Activated naive CD8-positive, alpha-beta T cell treated with anti-CD3 and anti-CD28 coated beads for 36 hours (primary cell): ENCODE measurements at places on chromosomes 7 and 10. TPM values are rescaled to one million over a fixed set of nuclear protein-coding genes. Genes with fewer than 3 reads are reported as not detected.

DNA sequence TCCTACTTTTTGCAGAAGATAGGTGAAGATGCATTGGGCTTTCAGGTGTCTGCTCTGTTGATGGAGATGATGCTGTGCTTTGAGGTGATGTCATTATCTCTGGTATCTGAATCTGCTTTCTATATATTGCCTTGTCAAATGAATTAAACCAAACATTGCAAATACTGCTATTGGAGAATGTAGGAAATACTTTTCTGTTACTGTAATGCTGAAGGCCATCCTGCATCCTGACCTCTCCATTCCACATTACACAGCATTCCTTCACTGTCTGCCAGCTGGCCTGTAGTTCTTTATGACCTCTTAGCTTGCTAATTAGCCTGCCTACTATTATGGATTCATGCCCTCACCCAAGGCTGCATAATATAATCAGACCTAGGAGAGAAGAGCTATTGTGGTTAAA, 73.2 kb downstream of the VCL start:
- DNase-seq, result no peak

- DNase-seq, result no peak
These were observed 234.7 kb downstream of the CREB5 start for GRCh38 chr7:28647076-28647421.

DNA sequence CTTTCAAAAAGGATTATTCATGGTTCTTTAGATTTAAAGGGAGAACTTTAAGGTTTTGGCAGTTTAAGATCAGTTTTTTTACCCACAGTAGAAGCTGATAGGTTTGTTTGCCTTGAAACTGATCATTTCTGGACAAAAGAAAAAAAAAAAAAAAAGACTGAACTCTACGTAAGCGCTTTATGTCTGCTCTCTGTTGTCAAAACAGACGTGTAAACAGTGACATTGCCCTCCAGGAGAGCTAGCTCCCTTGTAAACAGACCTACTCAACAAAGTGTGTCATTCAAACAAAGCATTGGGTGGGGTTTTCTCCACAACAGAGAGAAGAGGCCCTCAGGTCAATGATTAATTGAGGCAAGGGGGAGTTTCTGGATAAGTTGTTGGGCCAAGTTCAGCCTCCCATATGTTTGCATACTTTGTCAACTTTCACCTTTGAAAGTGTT, 568.1 kb upstream of the LRRN3 start:
- no peak for DNase-seq

DNA sequence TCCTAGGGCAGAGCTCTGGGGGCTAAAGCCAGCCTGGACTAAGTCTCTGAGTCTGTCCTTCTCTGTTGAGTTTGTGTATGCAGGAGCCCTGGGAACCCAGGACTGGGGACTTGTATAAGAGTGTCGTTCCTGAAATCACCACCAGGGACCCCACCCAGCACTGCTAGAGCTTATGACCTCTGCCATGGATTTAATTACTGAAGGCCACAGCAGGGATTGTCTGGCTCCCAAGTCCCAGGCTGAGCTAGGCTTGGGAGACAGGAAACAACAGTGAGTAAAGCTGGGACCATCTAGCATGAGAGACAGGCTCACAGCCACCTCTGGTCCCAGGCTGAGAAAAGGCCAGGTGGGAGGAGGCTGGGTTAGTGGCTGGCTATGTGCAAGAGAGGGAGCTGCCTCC, 1.4 kb upstream of the TSPAN15 start:
- peak; percentile 21 for DNase-seq

GRCh38 chr7:88289564-88290025, 17.1 kb downstream of the STEAP4 start:
- no peak for DNase-seq

GRCh38 chr7:3307435-3307834, 6.4 kb downstream of the SDK1 start:
- no peak for DNase-seq

DNA sequence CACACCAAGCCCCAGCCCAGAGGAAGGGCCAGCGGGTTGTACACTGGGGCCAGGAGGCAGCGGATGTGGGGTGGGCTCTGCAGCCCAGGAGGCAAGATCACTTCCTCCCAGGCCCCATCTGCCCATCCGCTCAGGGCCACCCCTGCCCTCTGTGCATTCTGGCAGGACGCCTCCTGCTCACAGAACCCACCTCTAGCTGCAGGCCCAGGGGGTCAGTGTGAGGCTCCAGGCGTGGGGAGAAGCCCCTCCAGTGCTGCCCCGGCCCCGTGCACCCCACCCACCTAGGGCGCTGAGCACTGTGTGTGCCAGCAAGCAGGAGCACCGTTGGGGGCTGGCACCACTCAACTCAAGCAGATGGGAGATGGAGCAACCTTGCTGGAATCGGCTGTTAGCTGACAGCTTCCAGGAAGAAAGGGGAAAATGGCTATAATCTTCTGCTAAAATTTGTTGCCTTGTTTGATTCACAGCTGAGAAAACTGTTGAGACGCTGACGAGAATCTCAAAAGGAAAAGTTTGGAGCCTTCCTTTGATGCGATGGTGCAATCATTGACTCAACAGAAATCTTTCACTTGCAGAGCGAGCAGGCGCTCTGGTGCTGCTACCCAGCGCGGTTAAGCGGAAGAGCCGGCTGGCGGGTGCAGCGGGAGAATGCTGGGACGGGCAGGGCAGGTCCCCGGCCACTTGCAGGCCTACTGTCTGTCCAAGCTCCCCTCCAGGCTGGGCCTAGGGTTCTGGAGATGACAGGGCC, 276.1 kb downstream of the ELFN1 start:
- no peak for DNase-seq

- no peak for DNase-seq
These were observed 145.6 kb upstream of the PRR15 start for GRCh38 chr7:29418056-29418455.

- no peak for DNase-seq
These were observed 17.9 kb downstream of the FAM237B start for GRCh38 chr7:90303241-90303640.

DNA sequence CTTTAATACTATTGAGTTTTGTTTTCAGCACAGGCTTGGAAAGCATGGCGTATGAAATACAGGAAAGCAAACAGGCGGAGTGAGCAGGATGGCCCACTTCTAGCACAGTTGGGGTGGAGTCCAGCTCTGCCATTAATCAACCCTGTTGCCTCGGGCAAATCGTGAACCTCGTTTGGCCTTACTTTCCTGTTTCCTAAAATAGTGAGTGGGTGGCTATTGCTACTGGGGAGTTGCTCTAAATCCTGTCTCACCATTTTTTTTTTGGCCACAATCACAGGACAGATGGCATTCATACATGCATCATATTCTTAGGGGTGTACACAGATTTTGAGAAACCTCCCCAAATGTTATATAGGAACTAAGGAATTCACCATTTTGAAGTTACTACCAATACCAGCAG, 157.8 kb downstream of the ANLN start:
- DNase-seq, result no peak

DNA sequence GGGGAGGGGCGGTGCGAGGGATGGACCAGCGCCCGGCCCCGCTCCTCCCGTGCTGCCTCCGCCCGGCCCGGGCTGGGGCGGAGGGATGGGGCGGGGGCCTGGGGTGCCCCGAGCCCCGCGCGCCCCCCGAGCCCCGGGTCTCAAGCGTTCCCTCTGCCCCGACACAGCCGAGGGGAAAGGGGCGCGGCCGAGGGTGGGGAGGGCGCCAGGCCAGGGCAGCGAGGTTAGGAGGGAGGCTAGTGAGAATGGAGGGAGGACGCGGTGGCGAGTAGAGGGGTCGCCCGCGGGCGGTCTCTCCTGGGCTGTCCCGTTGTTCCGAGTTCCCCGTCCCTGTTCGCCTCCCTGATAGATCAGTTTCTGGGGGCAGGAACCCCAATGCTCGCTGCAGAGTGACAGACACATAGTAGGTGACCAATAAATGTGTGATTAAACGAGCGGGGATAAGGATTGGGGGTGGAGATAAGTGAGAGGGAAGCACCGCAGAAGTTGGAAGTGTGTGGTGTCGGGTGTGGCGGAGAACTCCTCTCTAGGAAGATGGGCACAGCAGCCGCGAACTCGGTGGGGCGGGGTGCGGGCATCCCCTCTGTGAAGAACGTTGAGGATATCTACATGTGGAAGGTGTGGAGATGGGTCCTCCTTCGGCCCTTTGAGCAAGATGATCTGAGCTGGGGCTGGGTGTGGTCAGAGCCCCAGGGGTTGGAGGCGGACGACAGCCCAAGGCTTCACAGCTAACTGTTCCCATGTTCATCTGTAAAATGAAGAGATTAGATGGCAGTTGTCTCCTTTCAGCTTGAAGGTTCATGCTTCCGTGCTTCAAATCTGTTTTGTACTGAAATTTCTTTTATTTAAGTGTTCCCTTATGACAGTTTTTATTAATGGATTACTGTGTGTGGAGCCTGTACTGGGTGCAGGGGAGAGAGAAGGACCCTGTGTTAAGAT, 580 bp downstream of the ZNF775 start:
- DNase-seq, result no peak

DNA sequence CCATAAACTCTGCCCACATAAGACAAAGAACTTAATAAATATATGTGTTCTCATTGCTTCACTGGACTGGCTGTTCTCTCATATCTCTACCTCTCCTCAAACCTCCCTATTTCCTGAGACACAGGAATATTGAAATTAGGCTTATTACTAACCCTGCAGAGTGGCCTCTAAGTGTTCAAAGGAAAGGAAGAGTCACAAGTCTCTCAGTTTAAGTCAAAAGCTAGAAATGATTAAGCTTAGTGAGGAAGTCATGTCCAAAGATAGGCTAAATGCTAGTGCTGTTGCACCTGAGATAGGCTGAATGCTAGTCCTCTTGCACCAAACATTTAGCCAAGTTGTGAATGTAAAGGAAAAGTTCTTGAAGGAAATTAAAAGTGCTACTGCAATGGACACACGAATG, 41.1 kb downstream of the GNAI1 start:
- DNase-seq, result no peak

DNA sequence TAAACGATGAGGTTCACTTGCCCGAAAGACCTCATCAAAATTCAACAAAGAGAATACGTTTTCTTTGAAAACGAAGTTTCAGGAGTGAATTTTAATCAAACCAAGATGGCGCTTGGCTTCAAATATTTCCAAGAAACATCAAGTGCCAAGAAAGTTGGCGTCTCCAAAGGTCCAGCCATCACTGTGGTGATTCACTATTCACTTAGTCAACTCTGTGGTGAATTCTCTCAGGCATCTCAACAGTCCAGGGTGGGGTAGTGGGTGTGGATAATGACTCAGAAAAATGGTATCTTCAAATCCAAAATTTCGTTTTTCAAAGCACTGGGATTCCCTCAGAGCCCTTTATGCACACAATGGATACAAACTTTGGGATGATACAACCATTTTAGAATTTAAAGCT, 133.1 kb downstream of the SVIL start:
- DNase-seq, result no peak

GRCh38 chr7:83531766-83532165, 117.2 kb downstream of the SEMA3E start:
- DNase-seq, result no peak

DNA sequence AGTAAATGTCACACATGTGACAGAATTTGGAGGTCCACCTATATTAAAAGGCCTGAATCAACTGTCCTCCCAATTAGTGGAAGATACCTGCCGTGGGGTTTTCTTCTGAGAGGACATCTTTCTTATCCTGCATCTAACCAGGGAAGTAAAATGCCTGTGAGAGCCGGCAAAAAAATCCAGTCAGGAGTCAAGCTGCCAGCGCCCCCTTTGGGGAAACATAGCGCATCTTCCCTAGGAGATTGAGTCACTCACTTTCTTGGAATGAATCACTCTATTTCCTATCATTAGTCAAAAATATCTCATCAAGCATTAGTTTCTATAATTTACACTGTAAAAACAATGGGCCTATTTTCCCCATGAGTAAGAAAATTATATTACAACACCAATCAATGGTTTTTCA, 66.4 kb upstream of the ANK3 start:
- no peak for DNase-seq

GRCh38 chr7:158372400-158373342, 215.0 kb downstream of the PTPRN2 start:
- DNase-seq, result no peak

- DNase-seq, result peak; percentile 25
These were observed 16.4 kb downstream of the PALD1 start for GRCh38 chr10:70494966-70495365.

DNA sequence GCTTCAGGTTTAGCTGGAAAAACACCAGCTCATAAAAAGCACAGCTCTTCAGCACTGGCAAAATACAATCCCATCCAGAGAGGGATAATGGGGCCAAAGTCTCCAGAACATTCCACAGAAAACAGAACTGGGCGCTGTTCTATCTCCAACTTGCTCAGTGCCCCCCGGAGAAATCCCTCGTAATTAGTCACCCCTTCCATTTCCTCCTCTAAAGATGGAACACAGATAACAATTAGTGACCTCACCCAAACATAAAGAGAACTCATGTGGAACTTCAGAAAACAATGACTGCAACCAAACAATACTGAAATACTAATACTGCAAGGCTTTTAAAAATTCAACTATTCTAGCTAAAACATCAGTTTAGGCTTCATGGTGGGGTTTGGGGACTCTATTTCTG, 46.3 kb downstream of the KIAA1549 start:
- DNase-seq, result no peak

DNA sequence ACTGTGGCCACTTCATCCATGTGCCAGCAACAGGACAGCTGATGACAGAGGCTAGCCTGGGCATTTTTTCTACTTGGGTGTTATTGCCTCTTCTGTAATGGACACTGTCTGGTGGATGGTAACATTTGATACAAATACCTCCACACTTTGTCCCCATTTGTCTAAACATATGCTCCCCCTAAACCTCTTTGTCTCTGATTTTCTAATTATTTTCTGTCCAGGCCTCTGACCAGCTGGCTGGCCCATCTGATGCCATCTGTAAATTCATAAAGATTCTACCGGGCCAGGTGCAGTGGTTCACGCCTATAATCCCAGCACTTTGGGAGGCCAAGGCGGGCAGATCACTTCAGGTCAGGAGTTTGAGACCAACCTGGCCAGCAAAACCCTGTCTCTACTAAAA, 84.7 kb upstream of the IFRD1 start:
- no peak for DNase-seq

DNA sequence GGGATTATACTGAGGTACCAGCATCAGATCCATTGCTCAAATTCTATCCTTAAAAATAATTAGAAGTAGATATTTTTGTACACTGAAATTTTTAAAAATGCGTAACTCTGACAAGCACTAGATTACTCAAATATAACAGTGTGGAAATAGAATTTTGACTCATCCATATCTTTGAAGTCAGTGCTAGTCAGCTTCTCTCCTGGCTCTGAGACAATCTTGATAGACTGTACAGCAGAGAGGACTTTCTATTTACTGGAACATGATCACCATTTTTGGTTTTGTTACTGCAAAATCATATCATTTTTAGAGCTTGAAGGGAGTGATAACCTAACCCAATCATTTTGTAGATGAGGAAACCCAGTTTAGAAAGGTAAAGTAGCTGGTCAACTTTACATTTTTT, 195.0 kb downstream of the MTERF1 start:
- DNase-seq, result no peak

GRCh38 chr7:100429637-100430492, at the start of gene MEPCE:
TSS of gene MEPCE (plus strand) at chr7:100429831. CDS start at chr7:100430019, 188 bp downstream.
- DNase-seq, result peak; percentile 95

Gene CPA2
- 0.16 TPM for total RNA-seq

Gene CFAP46
- total RNA-seq, result 1.1 TPM

Gene C10orf143
- total RNA-seq, result 3.3 TPM

Gene POP7
- total RNA-seq, result 84.5 TPM

Gene RGS10
- 294 TPM for total RNA-seq

Gene NEBL
- 1.2 TPM for total RNA-seq

Gene GRB10
- 2.4 TPM for total RNA-seq

Gene AEBP1
- total RNA-seq, result 38.3 TPM

Gene OR9A2
- total RNA-seq, result not detected

Gene VAX1
- not detected for total RNA-seq

Gene MGMT
- total RNA-seq, result 20.9 TPM
